ENCODE measurements at places on chromosomes 2 and 18.

DNA sequence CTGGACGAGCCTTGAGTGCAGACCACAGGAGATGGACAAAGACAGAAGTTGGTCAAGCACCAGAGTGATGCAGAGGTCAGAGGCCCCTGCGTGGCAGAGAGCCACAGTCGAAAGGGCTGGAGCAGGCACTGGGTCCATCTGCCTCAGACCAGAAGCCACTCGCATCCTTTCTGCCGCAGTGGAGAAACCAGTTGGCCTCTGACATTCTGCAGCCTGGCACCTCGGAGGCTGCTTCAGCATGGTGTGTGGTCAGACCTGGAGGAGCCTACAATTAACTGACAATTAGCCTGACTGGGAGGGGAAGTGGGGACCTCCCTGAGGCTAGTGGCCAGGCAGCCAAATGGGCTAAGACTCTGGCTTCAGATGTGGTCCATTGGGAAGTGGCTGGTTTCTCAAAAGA is 111.1 kb downstream of the SGPP2 start:
- DNase-seq, result no peak

- no peak for DNase-seq
These were observed 461.1 kb downstream of the LPIN1 start for GRCh38 chr2:12207491-12207890.

DNA sequence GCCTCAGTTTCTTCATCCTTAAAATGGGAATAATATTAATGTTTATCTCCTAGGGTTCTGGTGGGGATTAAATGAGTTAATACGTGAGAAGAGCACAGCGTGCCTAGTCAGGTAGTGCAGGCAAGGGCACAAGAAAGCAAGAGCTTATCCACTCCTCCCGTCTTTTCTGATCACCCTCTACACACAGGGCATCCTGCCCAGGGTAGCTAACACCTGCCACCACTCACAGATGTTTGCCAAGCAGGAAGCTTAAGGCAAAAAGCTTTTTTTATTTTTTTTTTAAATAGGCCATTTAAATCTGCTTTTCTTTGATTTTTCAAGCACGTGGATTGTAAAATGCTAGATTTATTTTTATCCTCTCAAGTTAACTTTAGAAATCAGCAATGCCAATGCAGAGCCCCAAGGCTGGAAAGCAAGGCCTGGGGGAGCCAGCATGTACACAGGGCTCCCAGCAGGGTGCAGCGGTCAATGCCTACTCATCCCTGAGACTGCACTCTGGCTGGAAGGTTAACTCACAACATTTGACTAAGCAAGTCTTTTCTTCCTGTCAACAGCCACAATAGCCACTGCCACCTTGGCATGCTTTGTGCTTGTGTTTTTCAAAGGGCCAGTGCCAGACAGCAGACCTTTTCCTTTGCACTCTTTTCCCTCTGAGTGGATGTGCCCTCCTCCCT is 86.5 kb upstream of the ACAA2 start:
- DNase-seq, result no peak

DNA sequence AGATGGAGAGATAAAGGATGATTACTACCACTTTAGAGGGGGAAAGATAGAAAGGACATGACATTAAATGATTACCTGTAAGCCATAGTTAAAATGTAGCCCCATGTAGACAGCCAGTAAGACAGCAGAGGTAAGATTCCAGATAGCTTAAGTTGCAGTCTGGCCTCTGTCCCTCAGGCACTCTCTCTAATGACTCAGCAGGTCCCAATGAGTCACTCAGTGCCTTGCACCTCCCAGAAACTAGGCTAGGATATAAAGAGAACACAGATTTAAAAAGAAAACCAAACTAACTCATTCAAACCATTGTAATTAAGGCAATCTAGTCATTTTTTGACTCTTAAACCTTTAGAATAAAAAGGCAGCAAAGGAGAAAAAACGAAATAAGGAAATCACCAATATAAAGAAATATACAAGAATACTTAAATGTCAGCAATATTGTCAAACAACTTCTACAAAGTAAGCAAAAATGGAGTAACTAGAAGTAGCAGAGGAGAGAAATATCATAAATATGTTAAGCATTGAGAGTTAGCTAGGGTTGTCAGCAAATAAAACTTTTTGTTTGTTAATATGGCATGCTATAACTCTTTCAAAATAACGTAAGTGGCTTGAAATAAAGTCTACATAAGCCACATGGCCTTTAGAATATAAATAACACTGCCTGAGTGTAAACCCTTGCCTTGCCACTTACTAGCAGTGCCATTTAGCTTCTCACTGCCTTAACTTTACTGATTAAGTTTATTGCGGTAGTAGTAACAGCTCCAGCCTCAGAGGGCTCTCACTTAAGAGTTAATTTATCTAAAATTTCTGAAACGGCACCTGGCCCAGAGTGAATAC is 48.5 kb downstream of the SOCS6 start:
- DNase-seq, result peak; percentile 90

GRCh38 chr18:59155153-59155552 is 15.5 kb downstream of the SEC11C start:
- peak; percentile 42 for DNase-seq

- DNase-seq, result peak; percentile 8
These were observed 594 bp downstream of the RAD51AP2 start for GRCh38 chr2:17517481-17518211.

- DNase-seq, result no peak
These were observed 599.1 kb downstream of the SLC4A3 start for GRCh38 chr2:220226546-220226945.

GRCh38 chr2:25567406-25567805 is 106.0 kb downstream of the DTNB start:
- peak; percentile 60 for DNase-seq

- DNase-seq, result peak; percentile 59
These were observed 463.2 kb downstream of the CDH2 start for GRCh38 chr18:27713738-27714095.

DNA sequence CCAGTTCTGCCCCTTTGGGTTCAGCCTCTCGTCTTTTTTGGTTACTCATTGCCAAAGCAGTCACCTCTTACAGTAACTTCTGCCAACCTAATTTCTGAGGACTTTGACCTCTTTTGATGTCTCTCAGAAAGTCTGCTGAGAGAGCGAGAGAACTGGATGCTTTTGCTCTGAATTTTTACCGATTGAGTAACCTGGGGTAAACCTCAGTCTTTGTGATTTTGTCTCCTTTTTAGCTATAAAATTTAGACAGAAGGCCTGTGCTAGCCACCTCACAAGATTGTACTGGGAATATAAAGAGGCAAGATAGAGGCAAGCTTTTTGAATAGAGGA is 34.8 kb upstream of the IL1R1 start:
- DNase-seq, result peak; percentile 72

- DNase-seq, result no peak
These were observed 164.0 kb downstream of the HDAC4 start for GRCh38 chr2:239236808-239237205.

GRCh38 chr18:76824754-76825153 is 2.4 kb downstream of the ZNF236 start:
- DNase-seq, result no peak

GRCh38 chr2:212677466-212677865 is 138.9 kb upstream of the ERBB4 start:
- no peak for DNase-seq

GRCh38 chr18:75742516-75742915 is 315.0 kb upstream of the SMIM21 start:
- DNase-seq, result no peak

DNA sequence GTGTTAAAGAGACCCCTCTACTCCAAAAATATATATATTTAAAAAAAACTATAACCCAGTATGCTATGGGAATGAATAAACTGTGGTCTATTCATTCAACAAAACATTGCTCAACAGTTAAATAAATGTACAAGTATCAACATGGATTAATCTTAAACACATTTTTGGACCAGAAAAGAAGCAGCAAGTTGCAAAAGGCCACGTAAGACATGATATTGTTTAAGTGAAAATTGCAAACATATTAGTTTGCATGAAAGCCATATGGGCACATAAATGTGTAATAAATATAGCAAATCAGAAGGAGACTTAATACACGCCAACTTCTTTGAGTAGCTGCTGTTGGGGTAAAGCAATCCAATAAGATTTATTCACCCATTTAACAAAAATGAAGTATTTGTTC is 321.5 kb downstream of the FBXO15 start:
- DNase-seq, result peak; percentile 62

DNA sequence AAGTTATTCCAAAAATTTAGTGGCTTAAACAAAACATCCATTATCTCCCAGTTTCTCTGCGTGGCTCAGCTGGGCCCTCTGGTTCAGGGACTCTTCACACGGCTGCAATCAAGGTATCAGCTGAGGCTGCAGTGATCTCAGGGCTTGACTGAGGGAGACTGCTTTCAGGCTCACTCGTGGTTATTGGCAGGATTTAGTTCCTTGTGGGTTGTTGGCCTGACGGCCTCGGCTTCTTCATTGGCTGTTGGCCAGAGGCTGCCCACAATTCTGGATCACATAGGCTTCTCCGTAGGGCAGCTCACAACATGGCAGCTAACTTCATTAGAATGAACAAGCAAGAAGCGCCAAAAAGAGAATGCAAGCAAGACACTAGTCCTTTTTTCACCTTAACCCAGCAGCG is 90.1 kb downstream of the ABI2 start:
- no peak for DNase-seq

- peak; percentile 87 for DNase-seq
These were observed 93.9 kb downstream of the ACKR3 start for GRCh38 chr2:236663287-236664101.

- DNase-seq, result no peak
These were observed 33.3 kb downstream of the RBMS1 start for GRCh38 chr2:160460333-160460731.

GRCh38 chr2:163723881-163724280 is 11.9 kb downstream of the FIGN start:
- DNase-seq, result no peak

- no peak for DNase-seq
These were observed 254.1 kb downstream of the PRKCE start for GRCh38 chr2:45905632-45905958.

- DNase-seq, result peak; percentile 69
These were observed 14.8 kb upstream of the PSD4 start for GRCh38 chr2:113158884-113159553.

GRCh38 chr2:231482806-231483391 is 18.6 kb upstream of the NCL start:
- DNase-seq, result peak; percentile 52

GRCh38 chr2:105567996-105568494 is 169.2 kb upstream of the FHL2 start:
- no peak for DNase-seq

DNA sequence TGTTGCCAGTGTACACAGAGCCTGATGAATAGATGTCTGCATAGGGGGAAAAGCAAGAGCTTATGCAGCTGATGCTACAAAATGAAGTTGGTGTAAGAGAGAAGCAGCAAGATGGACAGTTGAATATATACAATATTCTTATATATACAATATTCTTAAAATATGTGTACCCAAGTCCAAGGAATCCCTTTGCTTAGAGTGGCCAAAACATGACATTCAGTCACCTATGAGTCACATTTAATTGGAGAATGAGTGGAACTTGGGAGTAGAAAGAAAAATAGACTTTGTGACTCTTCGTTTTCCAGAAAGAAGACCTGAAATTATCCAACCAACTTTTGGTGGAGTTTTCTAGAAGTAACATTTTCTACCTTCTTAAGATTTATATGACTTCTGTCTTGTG is 81.8 kb downstream of the SCN9A start:
- peak; percentile 21 for DNase-seq

DNA sequence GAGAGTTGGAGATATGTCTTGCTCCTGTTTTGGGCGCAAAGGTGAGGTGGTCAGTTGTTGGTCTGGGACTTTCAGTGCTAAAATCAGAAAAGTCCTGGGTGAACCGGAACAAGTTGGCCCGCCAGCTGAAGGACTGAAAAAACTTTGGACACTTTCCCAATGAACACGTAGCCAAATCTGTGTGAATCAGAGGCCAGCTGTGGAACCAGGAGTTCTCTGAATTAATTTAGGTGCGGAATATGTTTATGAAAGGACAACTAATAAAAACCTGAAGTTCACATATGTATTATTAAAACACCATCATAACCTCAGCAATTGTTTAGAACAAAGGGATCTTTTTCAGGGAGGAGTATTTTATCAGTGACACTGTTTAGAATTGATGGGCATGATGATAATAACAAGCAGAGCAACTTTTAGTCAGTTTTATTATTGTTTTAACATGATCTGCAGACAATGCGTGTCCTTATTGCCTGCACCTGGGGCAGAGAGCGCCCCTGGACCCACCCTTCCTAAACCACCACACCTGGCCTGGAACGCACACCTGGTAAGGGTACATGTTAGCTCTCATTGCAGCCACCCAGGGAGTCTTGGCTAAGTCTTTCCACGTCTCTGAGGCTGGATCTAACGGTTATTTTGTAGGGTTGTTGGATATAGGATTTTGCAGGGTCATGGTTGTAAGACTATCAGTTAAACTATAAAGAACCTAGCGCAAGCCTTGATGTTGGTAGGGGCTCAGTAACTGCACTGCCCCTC is 9.9 kb upstream of the ODC1 start:
- DNase-seq, result peak; percentile 83

GRCh38 chr2:69604836-69605235 is 38.7 kb downstream of the AAK1 start:
- DNase-seq, result no peak

GRCh38 chr2:96730212-96730611 is 9.7 kb downstream of the LMAN2L start:
- peak; percentile 74 for DNase-seq

- DNase-seq, result no peak
These were observed 294.5 kb downstream of the ZNF407 start for GRCh38 chr18:74892066-74892627.

DNA sequence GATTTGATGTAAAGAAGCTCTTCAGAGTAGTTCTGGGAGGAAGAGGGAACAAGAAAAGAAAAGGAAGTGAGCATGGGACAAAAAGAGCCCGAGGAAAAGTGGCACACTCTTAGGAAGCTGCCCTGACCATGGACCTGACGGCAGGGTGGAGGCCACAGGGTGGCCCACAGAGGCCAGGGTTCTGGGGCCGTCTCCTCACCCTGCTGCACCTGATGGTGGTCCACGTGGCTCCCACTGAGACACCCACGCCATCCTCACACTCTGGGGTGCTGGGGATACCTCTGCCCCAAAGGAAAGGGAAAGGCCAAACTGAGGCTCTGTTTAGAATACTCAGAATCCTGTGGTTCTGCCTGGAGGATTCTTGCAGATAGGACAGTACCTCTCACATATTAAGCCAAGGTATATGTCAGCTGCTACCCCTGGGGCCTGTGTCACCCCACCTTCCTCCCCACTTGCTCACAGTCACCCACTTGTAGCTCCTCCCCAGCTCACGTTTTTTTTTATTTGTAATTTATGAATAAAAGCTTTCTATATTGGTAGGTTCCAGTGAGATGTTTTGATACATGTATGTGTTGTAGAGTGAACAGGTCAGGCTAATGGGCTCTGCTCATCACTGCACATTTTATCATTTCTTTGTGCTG is 171.1 kb downstream of the LDLRAD4 start:
- DNase-seq, result no peak

DNA sequence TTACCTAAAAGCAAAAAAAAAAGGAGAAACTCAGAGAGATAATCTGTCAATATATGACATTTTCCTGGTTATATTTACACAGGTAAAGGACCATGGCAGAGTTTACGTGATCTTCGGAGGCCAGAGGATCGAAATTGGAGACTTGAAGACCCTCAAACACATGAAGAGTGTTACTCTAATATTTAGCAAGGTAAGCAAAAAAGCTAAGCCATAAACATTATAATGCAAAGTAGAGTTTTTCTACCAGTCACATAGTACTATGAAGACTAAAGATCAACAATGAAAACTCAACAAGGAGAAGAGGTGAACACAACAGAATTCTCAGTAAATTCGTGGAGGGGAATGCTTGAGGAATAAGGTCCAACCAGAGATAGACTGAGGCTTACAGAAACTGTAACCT is 78.5 kb downstream of the L3MBTL4 start:
- no peak for DNase-seq
